ENCODE measurements at places on chromosomes 6 and 20.

- no peak for DNase-seq
Observed at GRCh38 chr6:159832946-159833345, 32.9 kb downstream of the PNLDC1 start.

- no peak for DNase-seq
Observed at GRCh38 chr6:121961619-121962125, 437.8 kb upstream of the HSF2 start.

DNA sequence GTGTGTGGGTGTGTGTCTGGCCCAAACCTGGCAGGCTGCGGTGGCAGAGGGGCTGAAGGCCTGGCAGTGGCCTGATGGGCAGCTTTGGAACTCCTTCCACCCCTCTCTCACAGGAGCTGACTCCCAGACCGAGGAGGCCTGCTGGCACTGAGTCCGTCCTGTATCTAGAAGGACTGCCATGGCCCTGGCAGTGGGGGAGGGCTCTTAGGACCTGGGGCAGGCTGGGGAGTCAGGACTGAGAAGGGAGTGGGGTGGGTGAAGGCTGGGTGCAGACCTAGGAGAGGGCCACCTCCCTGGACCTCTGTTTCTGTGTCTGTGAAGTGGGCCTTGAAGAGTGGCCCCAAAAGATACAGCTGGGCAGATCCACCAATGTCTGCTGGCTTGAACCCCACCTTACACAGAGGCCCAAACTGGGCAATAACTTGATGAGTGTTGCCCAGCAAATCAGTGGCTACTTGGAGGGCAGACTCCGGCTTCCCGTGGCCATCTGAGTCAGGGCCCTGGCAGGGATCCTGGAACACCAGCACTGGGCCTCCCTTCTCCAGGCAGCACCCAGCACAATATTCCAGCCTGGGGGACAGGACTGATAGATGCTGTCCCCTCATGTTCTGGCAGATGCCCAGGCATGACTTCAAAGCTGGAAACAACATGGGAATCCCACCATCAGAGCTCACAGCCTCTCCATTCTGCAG is 46.7 kb upstream of the BLCAP start:
- no peak for DNase-seq

GRCh38 chr6:111456208-111456607 is 26.8 kb downstream of the REV3L start:
- DNase-seq = no peak

DNA sequence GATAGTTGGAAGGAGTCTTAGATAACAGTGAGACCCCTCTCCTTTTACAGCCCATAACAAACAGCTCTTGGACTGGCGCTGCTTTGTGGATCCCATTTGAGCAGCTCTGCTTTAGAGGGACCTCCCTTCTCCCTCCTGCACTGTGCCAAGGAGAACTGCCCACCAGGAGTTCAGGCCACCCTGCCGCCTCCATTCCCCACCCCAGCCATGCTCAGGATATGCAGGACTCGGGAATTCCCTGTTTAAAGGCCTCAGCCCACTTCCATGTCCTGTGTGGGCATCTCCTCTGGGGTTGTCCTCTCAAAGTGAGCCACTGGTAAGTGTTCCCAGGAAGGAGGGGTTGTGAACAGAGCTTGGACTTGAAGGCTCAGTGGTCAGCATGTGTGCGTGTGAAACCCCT is 312.6 kb upstream of the RNF24 start:
- no peak for DNase-seq

DNA sequence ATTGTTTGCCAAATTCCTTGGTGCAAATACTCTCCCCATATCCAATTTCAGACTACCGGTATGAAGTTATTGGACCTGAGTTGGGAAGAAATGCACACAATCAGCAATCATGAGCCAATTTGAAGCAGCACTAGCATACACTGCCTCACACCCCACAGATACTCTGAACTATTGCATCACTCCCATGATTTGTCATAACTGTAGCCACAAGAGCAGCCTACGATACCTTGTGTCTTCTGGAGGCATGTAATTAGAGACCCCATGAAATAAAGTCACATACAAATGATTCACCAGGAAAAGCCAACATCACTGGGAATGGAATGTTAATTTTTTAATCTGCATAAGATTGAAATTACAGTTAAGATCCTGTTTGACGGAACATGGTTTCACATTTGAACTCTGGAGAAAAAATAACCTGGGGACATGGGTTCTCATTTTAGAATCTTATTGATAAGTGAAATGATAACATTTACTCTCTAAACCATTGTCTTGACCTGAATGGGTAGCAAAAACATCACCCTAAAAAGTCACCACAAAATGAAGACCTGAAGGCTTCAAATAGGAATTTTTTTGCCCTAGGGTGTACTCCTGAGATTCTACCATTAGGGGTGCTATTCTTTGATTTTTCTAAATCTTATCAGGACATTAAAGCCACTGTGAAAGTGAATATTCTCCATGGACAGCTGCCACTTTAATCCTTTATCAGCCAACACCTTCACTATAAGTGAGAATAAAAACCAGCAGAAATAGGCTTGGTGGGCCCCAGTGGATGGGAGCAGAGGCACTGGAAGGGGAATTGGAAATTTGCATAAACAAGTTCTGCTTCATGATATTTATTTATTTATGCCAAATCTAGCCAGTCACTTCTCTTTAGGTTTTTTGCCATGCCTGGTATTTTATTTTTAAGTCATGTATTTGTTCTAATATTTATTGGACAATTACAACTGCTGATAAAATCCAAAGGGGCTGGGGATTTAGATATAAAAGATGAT is 34.5 kb upstream of the HBS1L start:
- DNase-seq = peak; percentile 44

GRCh38 chr6:85672050-85672449 is 29.4 kb upstream of the SYNCRIP start:
- no peak for DNase-seq

DNA sequence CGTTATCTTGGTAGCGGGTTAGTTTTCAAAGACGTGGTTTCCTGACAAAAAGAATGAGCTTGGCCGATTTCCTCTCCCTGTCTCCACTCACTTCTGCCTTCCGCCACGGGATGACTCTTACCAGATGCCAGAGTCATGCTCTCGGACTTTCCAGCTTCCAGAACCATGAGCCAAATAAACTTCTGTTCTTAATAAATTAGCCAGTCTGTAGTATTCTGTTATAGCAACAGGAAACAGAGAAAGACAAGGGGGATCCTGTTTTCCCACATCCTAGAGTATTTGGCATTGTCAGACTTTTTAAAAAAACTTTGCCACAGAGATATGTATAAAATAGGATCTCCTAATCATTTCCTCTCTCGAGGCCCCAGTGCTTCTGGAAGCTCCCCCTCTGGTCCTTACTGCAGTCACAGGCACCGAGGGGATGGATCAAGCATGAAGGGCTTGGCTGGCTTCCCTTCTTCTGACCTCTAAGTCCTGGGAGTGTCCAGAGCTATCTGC is 84.9 kb upstream of the NAA20 start:
- DNase-seq = no peak
